ENCODE measurements at places on chromosomes 13 and 19. TPM values are rescaled to one million over a fixed set of nuclear protein-coding genes. Genes with fewer than 3 reads are reported as not detected.

DNA sequence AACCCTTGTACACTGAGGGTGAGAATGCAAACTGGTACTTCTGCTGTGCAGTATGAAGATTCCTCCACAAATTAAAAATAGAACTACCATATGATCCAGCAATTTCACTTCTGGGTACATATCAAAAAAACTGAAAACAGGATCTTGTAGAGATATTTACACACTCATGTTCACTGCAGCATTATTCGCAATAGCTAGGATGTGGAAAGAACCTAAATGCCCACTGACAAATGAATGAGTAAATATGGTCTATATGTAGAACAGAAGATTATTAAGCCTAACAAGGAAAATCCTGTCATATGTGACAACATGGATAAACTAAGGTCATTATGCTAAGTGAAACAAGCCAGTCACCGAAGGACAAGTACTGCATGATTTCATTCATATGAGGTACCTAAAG lies 304.7 kb downstream of the ENOX1 start:
- no peak for DNase-seq

DNA sequence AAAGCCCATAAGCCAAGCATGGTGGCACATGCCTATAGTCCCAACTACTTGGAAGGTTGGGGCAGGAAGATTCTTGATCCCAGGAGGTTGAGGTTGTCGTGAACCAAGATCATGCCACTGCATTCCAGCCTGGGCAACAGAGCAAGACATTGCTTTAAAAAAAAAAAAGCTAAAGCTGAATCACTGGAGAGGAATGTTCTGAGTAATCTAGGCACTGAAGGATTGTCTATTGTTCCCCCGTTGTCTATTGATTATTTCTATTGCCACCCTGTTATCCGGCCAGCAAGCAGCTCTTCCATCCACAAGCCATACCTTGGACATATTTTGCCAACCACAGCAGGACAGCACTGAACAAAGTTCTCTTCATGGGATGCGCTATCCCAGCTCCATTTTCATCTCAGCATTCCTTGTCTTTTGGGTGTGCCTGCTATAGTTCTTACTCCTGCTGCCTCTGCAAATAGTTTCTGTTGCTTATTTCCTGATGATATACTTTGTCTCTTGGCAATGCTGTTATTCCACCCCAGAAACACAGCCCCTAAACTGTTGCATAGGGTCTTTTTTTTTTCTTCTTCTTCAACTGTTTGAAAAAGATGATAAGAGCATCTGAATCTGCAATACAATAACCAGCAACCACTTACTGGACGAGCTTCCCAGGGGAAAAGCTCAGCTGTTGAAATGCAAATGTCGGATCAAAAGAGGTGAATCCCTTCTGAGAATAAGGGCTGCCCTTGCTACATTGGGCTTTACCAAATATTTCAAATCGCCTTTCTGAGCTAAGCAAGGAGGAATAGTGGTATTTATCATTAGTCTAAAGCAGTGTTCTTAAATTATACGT lies 22.2 kb upstream of the SIAH3 start:
- DNase-seq = peak; percentile 70

DNA sequence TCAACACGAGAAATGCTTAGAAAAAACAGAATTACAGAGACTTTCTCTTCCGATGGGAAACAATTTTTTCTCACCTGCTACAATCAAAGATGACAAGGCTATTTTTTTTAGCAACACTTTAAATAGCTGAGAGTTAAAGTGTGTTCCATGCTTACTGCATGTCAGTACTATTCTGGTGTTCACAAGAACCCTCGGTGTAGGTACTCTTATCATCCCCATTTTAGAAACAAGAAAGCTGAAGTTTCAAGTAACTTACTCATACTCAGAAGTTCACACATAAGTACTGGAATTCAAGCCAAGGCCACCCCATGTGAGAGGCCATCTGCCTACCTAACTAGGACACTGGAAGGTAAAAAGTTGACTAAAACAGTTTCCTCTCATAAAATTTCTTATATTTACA lies 9.0 kb upstream of the TNFRSF19 start:
- no peak for DNase-seq

- peak; percentile 90 for DNase-seq
Observed at GRCh38 chr19:58009666-58010301, 7.2 kb upstream of the ZNF606 start.

Gene ABHD8
- 16.5 TPM for total RNA-seq

Gene LILRA1
- not detected for total RNA-seq

All from RPMI7951 (cell line).